Heart right ventricle (tissue), 16 donors: ENCODE measurements at places on chromosomes 4 and X. TPM values are rescaled to one million over a fixed set of nuclear protein-coding genes. Genes with fewer than 3 reads are reported as not detected.

DNA sequence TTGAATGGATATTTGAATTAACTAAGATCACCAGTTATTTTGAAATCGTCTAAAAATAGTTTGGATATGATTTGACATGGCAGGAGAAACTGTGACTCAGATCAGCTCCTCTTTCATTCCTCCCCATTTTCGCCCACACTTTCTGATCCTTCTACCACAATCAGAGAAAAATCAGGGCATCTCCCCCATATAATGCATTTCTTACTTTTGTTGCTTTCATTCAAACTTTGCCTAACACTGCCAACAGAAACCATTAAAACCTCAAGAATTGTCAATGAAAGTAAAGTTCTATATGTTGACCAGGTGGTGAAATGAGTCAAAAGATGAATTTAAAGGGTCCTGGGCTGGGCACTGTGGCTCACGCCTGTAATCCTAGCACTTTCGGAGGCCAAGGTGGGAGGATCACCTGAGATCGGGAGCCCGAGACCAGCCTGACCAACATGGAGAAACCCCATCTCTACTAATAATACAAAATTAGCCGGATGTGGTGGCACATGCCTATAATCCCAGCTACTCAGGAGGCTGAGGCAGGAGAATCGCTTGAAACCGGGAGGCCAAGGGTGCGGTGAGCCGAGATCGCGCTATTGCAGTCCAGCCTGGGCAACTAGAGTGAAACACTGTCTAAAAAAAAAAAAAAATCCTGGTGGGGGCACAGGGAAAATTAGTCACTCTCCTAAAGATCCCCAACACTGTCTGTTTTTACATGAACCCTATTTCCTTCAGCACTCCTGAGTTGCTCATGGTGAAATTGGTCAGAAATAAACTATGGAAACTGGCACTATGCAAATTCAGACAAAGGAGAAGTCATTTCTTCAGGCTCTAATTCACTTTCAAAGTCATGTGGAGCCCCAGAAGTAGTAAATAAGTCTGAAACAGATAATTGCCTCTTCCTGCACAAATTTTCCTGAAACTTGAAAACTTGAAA lies 122.8 kb upstream of the NOCT start:
- no peak for DNase-seq

- DNase-seq: no peak
These were observed 447 bp downstream of the PDZD11 start for GRCh38 chrX:70289168-70289792.

- no peak for DNase-seq
These were observed 40.8 kb downstream of the CCNG2 start for GRCh38 chr4:77197831-77198230.

DNA sequence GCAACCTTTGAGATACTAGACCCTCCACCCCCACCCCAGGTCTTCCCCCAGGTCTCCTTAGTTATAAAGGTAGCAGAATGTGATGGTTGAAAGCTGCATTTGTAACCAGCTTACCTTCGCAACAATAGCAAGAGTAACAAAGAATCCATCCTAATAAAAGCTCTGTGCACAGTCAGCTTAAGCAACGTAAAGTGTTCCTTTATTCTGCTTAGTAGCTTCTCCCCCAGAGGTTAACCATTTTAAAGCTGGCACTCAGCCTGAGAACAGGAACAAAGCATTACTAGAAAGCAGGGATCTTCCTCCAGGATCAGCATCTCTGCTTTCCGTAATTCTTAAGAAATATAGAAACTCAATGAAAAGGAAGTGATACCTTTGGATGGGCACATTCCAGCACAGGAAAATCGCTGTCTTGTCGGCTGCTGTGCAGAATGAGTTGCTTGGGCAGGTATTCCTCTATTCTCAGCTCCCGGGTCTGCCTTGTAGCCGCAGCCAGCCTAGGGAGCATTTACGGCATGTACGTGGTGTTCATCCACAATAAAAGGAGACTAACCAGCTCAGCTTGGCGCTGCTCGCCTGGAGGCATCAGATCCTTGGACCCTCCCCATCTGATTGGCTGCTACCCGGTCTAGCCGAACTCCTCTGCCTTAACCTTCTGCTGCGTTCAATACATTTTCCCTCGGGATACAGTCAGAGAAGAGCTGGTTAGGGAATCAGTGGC lies 113.0 kb upstream of the TLR3 start:
- DNase-seq: no peak

DNA sequence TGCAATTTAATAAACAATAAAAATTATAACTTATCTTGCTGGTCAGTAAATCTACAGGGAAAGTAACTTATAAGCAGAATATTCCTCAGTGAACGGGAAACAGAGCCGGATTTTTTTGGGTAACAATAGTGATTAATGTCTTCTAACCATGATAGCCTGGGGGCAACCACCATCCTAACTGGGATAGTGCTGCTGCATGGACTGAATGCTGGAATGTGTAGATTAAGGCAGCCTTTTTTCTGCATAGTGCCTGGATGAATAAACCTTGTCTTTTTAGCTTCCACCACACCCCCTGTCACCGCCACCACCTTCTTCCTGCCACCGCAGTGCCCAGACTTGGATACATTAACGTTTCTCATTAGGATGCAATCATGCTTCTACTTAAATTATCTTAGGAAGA lies 83.6 kb upstream of the LNX1 start:
- no peak for DNase-seq

- DNase-seq: no peak
These were observed 49.3 kb upstream of the RPL34 start for GRCh38 chr4:108570993-108571569.

GRCh38 chrX:107699616-107700015 lies 71.3 kb downstream of the PRPS1 start:
- no peak for DNase-seq

- DNase-seq: no peak
These were observed 59.9 kb upstream of the IBSP start for GRCh38 chr4:87739494-87739893.

DNA sequence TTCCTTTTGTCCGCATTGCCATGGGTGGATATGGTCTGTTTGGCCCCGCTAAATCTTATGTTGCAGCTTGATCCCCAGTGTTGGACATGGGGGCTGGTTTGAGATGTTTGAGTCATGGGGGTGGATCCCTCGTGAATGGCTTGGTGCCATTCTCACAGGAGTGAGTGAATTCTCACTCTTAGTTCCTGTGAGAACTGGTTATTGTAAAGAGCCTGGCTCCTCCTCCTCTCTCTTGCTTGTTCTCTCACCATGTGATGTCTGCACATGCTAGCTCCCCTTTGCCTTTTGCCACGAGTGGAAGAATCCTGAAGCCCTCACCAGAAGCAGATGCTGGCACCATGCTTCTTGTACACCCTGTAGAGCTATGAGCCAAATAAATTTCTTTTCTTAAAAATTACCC lies 22.6 kb upstream of the STBD1 start:
- DNase-seq: no peak

DNA sequence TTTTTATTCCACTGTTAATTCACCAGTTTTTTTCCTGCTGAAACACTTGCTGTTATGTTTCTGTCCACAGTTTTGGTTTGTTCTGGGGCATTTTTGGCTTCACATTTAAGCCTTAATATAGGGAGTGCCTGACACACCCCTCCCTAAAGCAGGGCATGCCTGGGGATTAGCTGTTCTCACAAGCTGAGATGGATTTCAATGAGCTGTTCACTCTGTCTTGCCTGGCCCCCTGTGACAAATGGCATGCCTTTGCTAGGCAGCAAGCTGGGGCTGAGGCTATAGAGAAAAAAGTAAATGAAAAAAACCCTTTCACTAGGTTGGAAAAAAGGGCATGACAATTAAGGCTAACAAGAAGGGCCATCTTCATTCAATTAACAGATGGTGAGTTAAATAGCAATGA lies 22.4 kb downstream of the LPAR4 start:
- DNase-seq: no peak

DNA sequence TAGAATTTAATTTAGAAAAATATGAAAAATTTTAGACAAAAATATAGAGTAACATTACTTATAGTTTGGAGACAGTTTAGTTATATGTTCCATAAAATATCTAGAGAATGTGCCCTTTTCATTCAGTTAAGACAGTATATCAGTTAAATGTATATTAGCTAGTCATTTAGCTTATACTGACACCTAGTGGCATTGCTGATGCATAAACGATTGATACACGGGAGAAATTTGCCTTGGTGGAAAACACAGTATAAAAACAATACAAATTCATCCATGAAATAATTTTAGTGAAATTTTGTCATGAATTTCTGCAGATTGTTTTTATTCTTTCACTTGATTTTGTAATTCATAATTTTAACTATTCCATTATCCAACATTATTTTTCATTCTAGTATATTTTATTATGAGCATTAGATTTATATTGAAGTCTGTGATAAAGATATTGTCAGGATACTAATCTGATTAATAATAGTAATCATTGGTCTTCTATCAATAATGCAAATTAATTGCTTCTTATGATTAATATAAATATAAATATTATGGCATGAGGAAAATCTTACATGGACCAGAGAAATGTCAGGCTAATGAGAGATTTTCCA lies 219.0 kb downstream of the TLL1 start:
- no peak for DNase-seq

- DNase-seq: no peak
These were observed 405.3 kb upstream of the FAT1 start for GRCh38 chr4:187128976-187129375.

- DNase-seq: no peak
These were observed 42.5 kb downstream of the LAMP2 start for GRCh38 chrX:120426599-120426998.

Gene TKTL2
- polyA plus RNA-seq: not detected

DNA sequence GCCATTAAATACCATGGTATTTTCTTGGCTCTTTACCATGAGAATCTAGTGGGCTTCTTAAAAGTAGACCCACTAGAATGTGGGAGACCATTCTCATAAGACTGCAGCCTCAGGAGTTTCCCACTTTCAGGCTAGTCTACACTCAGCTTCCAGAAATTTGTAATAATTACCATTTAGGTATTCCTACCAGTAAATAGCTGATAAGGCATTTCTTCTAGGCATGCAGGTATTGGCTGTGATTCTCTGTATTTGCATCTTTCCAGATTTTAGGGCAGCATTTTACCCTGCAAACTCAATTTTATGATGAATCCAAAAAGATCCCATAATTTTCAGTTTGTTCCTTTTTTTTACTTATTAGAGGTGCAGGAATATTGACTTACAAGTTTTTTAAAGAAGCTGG lies 496.6 kb downstream of the TRAM1L1 start:
- no peak for DNase-seq

Gene UGT2B10
- not detected for polyA plus RNA-seq

Gene POU3F4
- not detected for polyA plus RNA-seq

DNA sequence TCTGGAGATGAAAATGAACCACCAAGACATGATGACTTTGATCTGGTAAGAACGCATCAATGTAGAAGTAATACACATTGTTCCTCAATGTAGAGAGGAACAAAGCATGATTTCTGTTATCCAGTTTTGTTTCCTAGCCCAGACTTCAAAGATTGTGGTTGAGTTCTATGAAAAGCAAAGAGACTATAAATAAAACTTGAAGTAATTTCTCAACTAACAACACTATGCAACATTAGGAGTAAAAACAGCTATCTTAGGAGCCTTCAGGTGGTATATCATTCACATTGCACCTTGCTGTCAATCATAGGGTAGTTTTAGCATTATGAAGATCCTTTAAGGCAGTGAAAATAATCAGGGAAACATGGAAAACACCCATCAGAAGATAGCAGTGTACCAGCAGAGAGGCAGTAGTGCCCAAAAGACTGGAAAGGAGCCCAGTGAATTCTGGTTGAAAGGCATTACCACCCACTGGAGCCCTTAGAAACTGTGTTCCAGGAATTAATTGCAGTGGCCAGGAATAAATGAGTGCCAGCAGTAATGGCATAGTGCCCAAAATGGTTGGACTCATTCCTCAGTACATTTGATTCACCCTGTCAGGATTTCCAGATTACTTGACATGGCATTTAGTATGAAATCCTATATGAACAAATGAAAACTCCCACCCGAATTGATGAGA lies 300.7 kb upstream of the CXXC4 start:
- DNase-seq: peak; percentile 42

DNA sequence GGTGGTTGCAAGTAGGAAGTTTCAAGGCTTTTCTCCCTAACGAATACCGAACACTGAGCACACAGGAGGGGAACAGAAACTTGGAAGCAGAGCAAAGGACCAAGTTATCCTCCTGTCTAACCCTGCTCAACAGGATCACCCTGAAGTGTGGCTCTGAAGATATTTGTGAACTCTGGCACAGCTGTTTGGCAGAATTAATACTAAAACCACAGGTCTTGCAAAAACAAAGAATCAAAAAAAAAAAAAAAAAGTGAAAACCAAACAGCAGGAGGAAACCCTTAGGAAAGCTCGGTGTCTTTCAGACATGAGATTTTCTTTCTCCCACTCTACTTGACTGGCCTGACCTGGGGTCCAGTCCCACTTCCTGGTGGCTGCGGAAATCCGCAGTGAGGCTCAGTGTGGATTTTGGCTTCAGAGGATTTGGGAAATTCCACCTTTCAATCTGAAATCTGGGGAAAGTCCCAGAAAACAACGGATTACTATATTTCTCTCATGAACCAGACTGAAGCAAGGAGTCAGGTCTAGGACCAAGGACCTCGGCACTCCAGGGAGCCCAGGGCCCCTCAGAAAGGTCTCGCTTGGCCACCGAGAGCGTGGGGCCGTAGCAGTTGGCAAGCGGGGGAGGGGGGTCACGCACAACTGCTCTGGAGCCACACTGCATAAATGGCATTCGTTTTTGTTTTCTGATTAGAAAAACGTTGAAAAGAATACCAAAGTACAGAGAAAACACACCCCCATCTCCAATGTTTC lies 867 bp downstream of the TIFA start:
- no peak for DNase-seq

DNA sequence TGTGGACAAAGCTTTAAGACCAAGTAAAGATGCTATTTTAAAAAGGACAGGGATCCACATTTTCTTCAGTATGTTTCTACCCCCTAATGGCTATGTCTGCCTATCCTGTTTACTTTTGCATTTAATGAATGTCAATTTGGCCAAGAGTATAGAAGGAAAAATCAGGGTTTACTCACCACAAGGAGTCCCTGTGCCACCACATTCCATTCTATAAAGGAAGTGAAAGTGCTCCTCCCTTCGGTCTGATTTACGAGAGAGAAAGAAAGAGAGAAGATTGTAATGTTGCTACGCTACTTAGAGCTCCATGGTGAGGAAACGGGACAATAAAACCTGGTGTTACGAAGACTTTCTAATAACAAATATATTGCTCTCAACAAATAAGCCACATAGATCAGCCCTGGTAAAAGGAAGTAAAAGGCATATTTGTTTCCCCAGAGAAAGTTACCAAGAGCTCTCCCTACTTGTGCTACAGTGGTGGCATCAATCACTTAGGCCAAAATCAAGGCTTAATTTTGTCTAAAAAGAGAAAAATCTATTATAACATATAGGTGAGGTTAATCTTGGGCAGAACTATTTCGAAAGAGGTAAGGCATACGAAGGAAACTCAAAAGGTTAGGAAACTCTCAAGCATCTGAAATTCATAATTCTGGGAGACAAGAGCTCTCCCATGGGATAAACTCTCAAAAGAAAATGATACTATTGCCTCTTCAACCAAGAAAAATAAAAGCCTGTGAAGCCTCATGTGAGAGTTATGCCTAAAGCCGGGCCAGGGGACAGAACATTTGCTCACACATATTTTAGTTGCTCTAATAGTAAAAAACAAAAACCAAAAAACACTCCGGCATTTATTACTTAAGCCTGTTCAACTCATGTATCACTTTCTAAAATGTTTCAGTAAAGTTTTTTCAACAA lies 29.5 kb downstream of the TAPT1 start:
- DNase-seq: peak; percentile 31

- DNase-seq: no peak
These were observed 91.9 kb upstream of the PPP1R2C start for GRCh38 chrX:42869659-42870476.

- no peak for DNase-seq
These were observed 213.3 kb downstream of the ANKRD50 start for GRCh38 chr4:124499261-124499660.

GRCh38 chrX:118315529-118315928 lies 30.4 kb upstream of the WDR44 start:
- DNase-seq: no peak

Gene CORIN
- polyA plus RNA-seq: 8.4 TPM

Gene TCEAL2
- polyA plus RNA-seq: 0.80 TPM
